Right ventricle myocardium inferior (tissue), 1 donor: ENCODE measurements at places on chromosomes 16 and 17. TPM values are rescaled to one million over a fixed set of nuclear protein-coding genes. Genes with fewer than 3 reads are reported as not detected.

DNA sequence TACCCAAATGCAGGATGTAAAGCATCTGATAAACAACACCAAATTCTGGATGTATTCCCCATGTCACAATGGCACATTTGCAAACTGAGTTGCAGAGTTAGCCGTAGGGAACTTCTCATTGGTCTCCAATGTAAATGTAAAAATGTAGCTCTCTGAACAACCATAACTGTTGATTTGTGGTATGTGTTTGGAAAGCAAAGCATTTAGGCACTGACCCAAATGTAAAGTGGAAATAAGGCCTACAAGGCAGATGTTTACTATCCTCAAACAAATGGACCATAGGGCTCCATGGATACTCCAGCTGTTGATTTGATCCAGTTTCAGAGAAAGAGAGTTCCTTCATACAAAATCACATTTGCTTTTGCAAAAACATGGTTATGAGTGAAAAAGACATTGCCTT is 223.0 kb upstream of the ELAC2 start:
- no peak for DNase-seq

GRCh38 chr16:2480948-2481347 is 6.0 kb downstream of the TBC1D24 start:
- DNase-seq, result peak; percentile 57

Gene OTOA
- total RNA-seq, result not detected

- no peak for DNase-seq
Measured at GRCh38 chr17:14211246-14211645, 25.4 kb downstream of the CDRT15 start.

DNA sequence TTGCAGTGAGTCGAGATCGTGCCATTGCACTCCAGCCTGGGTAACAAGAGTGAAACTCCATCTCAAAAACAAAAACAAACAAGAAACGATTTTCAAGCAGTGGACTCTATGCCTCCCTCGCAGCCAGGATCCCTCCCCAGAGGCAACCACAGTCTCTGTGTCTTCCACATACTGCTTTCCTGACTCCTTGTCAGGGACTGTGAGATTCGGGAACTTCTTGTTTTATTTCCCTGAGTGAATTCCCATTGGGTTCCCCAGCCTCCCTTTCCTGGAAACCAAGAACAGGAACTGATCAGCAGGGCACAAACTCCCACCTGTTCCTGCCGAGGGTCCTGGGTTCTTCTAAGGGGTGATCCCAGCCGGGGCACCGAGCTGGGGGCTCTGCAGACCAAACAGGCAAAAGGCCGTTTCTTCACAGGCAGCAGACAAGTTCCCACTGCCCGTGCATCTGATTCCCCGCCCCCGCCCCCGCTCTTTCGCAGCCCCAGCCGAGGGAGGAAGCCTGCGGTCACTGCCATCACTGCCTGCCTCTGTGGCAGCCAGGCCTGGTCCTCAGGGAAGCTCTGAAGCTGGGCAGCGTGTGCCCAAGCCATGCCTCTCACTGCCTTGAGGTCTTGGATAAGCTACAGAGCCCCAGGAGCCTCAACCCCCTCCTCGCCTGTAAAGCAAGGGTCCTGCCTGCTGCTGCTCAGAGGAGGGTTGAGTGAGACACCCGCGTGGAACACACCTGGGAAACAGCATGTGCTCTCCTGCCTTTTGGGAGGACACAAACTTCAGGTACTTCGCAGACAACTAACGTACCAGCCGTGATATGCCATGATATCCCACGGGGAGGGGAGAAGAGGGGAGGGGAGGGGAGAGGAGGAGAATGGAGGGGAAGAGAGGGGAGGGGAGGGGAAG is 5.5 kb upstream of the PIEZO1 start:
- peak; percentile 86 for DNase-seq
